Fibroblast of skin of scalp (primary cell): ENCODE measurements at places on chromosomes 5 and 9.
A peak's percentile ranks its signal among the peaks of the same experiment; 100 is the strongest.

DNA sequence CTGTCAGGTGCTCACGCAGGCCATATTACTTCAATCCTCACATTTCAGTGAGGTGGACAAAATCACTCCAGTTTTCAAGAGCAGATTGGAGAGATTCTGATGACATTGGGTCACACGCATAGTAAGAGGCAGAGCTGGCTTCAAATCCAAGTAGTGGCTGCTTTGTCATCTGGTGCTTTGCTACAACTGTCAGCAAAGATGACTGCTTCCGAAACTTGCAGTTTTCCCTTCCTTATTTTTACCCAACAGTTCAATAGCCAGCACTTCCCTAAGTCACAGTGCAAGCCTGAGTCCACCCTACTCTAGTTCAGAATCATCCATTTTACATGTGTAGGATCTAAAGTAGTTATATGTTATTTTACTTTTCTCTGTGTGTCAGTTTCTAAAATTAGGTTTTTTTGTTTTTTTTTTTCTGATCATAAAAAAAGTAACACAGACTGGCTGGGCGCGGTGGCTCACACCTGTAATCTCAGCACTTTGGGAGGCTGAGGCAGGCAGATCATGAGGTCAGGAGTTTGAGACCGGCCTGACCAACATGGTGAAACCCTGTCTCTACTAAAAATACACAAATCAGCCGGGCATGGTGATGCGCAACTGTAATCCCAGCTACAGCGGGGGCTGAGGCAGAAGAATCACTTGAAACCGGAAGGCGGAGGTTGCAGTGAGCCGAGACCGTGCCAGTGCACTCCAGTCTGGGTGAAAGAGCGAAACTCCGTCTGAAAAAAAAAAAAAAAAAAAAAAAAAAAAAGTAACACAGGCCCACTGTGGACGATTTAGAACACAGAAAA is 49.6 kb downstream of the ANKDD1B start:
- DNase-seq = no peak

DNA sequence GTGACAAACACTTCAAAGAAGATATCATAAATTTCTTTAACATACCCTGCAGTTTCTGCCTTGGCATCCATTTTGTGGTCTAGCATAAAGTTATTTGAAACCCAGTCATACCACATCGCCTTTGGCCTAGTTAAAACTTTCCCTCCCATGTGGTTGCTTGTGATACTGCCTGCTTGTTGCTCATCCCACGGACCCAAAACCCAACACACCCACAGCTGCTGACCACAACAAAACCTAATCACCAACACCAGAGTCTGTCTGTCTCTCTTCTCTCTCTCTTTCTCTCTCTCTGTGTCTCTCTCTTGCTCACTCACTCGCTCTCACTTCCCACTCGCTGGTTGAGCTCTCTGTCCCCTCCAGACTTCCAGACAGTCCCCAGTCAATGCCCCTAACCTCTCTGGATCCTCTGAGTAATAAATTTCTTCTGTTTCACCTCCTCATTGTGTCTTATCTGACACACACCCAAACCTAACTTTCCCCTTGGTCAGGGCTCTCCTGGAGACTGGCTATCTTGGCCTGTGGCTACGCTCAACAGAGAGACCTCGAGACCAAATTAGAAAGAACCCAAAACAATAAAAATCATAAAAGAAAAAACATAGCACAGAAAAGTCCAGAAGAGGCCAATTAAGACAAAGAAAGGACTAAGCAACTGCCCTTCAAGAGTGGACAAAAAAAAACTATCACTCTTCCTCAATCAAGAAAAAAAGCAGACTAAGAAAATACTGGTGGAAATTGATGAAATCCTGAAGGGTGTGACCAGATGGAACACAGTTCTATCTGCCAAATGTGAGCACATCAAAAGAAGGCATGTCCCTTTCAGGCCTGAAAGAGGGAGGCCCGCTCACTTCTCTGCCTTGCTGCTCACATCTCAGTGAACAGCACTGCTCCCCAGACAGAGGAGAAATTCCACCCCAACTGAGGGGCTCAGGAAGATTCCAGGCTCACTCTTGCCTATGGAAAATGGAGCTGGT is 41.5 kb downstream of the TTLL11 start:
- peak; percentile 81 for DNase-seq

GRCh38 chr5:167633114-167633513 is 658.3 kb upstream of the WWC1 start:
- DNase-seq = no peak

GRCh38 chr5:81363093-81363871 is 30.7 kb downstream of the ACOT12 start:
- no peak for DNase-seq

DNA sequence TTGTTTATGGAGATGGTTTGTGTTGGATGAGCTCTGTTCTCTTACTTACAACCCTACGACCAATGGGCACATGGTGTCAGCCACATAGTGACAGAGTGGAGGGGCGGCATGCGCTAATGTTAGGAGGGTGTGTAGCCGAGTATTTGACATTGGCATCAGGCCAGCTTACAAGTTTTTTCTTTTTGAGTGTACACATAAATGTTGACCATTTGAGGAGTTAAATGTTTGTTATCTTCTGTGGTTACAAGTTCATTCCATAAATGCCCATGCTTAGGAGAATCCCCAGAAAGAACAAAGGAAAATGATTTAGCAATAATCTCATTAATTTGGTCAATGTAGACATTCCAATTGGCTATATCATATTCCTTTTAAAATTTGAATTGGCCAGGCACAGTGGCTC is 180.1 kb upstream of the ELL2 start:
- peak; percentile 26 for DNase-seq
